Stimulated activated CD4-positive, alpha-beta T cell treated with anti-CD3 and anti-CD28 coated beads, TNF-alpha, amount 100 ng/mL, for 24 hours (primary cell): ENCODE measurements at places on chromosomes 2 and 18.

GRCh38 chr18:75350512-75350839 lies 77.0 kb downstream of the SMIM21 start:
- no peak for DNase-seq

- DNase-seq = no peak
Measured at GRCh38 chr2:181812106-181812743, 79.3 kb upstream of the ITPRID2 start.

GRCh38 chr18:41022484-41022883 lies 932.5 kb upstream of the PIK3C3 start:
- DNase-seq = no peak

DNA sequence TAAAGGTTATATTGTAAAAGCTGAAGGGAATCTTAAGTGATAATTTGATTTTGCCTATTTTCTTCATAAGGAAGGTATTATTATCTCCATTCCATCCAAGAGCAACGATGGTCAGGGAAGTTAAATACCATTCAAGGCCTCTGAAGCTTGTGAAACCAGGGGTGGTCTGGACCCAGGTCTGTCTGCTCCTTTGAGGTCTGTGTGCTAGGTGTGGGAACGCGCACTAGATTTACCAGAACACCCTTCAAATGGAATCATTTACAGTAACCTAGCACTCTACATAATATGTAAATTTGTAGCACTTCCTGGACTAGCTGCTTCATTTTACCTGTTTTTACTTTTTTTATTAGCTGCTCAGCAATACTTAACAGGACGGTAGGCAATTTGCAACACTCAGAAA lies 6.4 kb upstream of the TRIB2 start:
- DNase-seq = no peak
